ENCODE measurements at places on chromosomes 12 and 14. TPM values are rescaled to one million over a fixed set of nuclear protein-coding genes. Genes with fewer than 3 reads are reported as not detected.

DNA sequence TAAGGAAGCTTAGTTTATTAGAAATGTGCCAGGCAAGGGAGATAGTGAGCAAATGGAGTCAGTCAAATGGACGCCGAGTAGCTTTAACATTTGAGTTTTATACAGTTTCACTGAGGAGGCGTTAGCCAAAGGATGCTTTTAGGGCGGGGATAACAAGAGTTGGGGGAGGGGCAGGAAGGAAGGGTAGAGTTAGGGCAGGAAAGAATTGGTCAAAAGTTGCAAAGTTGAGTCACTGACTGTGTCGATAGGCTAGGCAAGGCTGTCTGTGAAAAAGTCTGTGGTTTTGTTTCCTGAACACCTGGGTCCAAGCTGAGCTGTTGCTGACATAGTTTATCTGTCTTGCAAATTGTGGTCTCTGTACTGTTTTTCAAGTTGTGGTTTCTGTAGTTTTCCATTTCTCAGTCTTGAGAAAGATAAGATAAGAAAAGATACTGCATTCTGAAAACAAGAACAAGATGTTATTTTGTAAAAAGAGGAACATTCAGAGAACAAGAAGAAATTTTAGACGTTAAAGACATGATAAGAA, 62.6 kb upstream of the RESF1 start:
- no peaks in the 10 kb centered on the region for H3K36me3 ChIP-seq
- H3K4me3 ChIP-seq, result no peak overlapping the region
- H3K27me3 ChIP-seq, result no peaks in the 10 kb centered on the region
- no peak overlapping the region for H3K27ac ChIP-seq
- no peak for DNase-seq
- no peaks in the 10 kb centered on the region for H3K4me1 ChIP-seq

GRCh38 chr14:89430391-89431236, 13.6 kb upstream of the FOXN3 start:
- DNase-seq, result no peak
- H3K27ac ChIP-seq, result peak overlapping the region; percentile 92
- no peaks in the 10 kb centered on the region for H3K36me3 ChIP-seq
- H3K4me3 ChIP-seq, result no peak overlapping the region

DNA sequence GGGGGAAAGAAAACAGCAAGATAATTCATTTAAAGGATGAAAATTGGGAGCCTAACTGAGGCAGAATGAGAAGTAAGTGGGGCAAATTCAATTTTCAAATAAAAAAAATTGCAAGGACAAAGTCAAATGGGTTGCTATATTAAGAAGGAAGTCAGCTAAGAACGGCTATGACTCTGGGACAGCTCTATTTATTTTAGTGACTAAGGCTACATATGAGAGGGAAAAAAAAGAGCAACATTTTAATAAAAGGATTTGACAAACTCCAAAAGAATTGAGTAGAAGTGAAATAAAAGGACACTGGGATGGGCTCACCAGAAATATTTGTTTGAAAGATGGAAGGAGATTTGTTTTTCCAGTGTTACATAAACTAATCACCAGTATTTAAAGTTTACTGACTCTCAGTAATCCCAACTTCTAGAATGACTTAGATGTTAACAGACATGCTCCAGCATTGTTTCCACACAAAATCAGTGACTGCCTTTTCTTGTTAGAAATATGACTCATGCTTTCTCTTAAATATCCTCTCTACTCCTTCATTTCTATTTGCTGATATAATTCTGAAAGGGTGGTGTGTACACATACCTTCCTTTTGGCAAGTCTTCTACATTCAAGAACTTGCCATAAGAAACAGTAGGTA, 198.5 kb downstream of the SLC25A21 start:
- no peak overlapping the region for H3K27ac ChIP-seq
- DNase-seq, result no peak
- H3K4me3 ChIP-seq, result no peak overlapping the region
- peaks cover 7% of the 10 kb centered on the region for H3K4me1 ChIP-seq

DNA sequence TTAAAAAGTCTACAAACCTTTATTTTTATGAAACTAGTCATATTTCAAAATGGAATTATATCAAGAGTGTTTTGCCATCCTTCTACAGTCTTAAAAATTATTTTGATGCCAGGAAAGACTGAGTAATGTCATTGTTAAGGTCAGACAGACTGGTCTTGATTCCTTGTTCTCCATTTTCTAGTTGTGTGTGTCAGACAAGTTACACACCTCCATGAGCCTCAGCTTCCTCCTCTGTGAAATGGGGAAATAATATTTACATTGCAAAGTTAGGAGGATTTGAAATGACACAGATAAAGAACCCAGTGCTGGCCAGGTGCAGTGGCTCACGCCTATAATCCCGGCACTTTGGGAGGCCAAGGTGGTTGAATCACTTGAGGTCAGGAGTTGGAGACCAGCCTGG, 47.4 kb upstream of the ELK3 start:
- no peaks in the 10 kb centered on the region for H3K27me3 ChIP-seq
- no peaks in the 10 kb centered on the region for H3K4me1 ChIP-seq
- no peak overlapping the region for H3K4me3 ChIP-seq
- H3K27ac ChIP-seq, result no peak overlapping the region

Gene IL31
- not detected for total RNA-seq

DNA sequence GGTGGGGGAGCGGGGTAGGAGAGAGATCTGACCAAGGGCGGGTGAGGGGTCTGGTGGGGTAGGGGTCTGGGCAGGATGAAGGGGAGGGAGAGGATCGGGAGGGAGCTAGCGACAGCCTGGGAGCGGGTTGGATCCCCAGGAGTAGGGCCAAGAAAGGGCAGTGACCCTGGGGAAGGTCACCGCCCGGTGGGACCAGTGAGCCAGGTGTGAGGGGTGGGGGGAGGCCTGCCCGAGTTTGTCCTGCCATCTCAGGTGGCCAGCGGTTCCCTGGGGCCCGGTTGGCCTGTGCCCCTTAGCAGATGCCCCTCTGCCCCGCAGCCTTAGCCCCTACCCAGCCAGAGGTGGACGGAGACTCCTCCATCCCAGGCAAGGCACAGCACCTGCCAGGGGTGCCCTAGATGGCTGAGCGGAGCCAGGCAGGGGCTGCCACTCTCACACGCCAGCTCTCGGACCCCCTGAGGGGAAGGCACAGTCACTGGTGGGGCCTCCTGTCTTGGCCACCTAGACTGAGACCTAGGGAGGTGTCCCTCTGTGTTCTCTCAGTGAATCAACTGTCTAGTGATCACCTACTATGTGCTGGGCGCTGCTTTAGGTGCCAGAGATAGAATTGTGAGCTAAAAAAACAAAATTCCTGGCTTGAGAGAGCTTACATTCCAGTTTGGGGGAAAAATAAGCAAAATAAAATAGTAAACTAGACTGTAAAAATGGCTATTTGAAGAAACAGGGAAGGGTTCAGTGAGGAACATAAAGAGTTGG, 629 bp upstream of the TTC7B start:
- no peaks in the 10 kb centered on the region for H3K4me1 ChIP-seq
- no peak for DNase-seq
- no peak overlapping the region for H3K27ac ChIP-seq
- no peaks in the 10 kb centered on the region for H3K27me3 ChIP-seq
- no peak overlapping the region for H3K4me3 ChIP-seq
